Myocyte (in vitro differentiated cells): ENCODE measurements at places on chromosomes 11 and 22. TPM values are rescaled to one million over a fixed set of nuclear protein-coding genes. Genes with fewer than 3 reads are reported as not detected.

Gene SYCE3
- total RNA-seq: not detected in 2 replicates

Gene SELENOH
- 162 and 192 TPM in 2 replicates for total RNA-seq

Gene PAX6
- 0.05 and 1.3 TPM in 2 replicates for total RNA-seq

Gene CSNK2A3
- total RNA-seq: 2.1 and 2.9 TPM in 2 replicates

Gene OR6T1
- not detected in 2 replicates for total RNA-seq

Gene PARVG
- total RNA-seq: 0.05 TPM in 1 of 2 replicates, not detected in the other

Gene CTSW
- total RNA-seq: not detected in 2 replicates

- DNase-seq: no peak
Observed at GRCh38 chr11:62344210-62344609, 7.0 kb downstream of the ASRGL1 start.

DNA sequence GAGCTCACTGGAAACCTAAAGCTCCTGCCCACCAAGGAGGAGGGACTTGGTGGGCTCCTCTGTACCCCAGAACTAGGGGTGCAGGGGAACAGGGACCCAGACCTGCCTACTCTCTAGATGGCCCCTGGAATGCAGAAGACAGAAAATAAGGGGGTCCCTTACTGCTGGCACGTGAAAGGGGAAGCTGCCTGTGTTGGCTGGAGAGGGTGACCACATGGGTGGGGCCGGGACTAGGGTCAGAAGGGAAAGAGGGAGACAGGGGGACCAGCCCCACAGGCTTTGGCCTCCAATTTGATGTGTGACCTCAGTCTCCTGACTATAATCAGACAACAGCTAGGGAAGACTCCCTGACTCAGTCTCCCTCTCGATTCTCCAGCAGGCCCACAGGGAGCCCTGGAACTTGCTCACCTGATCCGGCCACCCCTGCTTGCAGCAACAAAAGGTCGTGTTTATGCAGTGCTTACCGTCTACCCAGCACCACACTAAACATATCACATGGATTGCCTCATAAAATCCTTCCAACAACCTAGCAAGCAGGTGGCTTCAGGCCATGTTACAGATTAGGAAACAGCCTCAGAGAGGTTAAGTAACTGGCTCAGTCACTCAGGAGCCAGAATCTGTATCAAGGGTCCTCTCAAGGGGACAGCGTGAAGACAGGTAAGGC lies 10.2 kb downstream of the ARAP1 start:
- DNase-seq: no peak

DNA sequence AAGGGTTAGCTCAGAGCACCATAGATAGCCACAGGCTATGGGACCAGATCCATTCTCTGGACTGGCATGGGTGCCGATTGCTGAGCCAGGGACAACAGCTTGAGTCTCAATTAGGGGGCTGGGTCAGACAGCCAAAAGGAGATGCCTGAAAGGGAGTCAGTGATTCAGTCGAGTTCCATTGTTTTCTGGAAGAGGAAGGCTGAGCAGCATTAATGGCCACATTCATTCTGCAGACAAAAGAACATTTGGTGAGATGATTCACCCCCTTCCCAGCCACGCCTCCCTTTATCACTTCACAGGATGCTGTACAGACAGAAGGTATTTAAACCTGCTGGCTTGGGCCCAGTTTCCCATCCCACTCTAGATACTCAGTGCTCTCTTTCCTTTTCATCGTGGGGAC lies 131.9 kb downstream of the ADAMTS15 start:
- DNase-seq: peak; percentile 55

- no peak for DNase-seq
Observed at GRCh38 chr11:18778468-18778867, 13.1 kb downstream of the PTPN5 start.

GRCh38 chr11:126636911-126637794 lies 281.7 kb downstream of the ST3GAL4 start:
- DNase-seq: peak; percentile 11

DNA sequence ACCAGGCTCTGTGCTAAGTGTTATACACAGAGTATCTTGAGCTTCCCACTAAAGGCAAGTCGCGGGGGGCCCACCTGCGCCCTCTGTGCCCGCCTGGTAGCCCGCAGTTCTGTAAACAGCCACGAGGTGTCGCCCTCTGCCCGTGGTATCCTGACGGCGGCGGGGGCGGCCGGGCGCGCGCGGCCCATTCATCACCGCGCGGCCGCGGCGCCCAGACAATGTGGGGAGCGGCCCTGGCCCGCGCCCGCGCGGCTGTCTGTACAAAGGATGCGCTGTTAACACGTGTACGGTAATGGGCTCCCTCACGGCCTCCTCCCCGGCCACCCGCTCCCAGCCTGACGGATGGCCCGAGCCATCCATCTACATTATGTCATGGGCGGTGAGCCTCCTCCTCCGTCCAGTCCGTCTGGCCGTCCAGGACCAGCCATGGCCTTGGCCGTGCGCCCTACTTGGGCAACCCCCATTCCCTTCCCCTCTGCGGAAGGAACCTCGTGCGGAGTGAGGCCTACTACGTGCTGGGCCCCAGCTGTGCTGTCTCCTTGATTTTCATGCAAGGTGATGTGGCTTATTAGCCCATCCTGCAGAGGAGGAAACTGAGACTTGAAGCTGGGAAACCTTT lies 99.4 kb downstream of the MIAT start:
- DNase-seq: peak; percentile 20

- DNase-seq: no peak
Observed at GRCh38 chr11:2647167-2647566, 52.6 kb downstream of the KCNQ1OT1 start.

GRCh38 chr11:34480314-34480713 lies 33.3 kb downstream of the ELF5 start:
- DNase-seq: peak; percentile 27

DNA sequence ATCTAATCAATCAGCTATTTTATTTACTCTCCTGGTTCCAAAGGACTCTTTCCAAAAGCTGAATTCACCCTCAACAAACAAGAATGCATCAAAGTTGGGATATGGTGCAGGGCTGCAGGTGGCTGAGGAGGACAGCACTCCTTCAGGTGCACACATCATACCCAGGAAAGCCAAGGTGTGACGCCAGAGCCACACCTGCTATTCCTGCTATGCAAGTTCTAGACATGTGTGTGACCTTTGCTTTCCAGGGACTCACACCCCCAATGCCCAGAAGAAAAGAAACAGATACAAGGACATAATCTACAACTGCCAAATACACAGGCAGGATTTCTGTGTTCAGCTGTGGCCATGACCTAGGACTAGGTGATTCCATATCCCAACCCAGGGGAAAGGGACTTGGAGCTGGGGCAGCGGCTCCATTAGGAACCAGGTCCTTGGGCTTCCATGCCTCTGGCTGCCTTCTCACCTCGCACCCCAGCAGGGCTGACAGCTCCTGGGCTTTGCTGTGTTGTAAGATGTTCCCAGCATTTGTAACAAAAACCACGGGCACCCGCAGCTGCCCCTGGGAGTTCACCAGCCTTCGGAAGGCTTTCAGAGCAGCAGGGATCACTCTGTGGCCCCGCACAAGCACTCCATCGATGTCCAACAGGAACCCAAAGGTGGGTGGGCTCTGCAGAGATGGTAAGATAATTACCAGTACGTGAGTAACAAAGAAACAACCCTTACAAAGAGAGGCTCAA lies 9.8 kb downstream of the HDHD5 start:
- peak; percentile 17 for DNase-seq

- DNase-seq: peak; percentile 79
Observed at GRCh38 chr22:23204541-23205157, 24.3 kb downstream of the BCR start.

- peak; percentile 40 for DNase-seq
Observed at GRCh38 chr22:21972293-21972779, 10.3 kb downstream of the TOP3B start.

GRCh38 chr11:1915795-1916131 lies 3.7 kb upstream of the TNNT3 start:
- no peak for DNase-seq

GRCh38 chr11:94853836-94854235 lies 85.7 kb downstream of the AMOTL1 start:
- DNase-seq: no peak

DNA sequence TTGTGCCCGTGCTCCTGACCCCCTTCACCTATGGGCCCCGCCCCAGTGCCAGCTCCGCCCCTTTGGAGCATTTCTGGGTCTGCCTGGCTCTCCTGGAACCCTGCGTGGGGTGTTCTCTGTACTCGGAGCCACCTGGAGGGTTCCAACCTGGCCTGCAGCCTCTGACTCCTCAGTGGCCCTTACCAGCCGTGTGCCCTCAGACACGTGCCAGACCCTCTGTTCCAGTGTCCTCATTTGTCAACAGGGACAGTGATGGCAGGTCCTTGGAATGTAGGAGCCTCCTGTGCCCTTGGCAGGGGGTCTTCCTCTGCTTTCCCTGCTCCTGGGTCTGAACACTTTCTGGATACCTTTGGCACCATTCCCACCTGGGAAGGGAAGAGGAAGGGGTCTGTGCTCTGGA lies 96.4 kb downstream of the CACNA1I start:
- no peak for DNase-seq

- no peak for DNase-seq
Observed at GRCh38 chr22:49717322-49717919, 110.3 kb downstream of the BRD1 start.

DNA sequence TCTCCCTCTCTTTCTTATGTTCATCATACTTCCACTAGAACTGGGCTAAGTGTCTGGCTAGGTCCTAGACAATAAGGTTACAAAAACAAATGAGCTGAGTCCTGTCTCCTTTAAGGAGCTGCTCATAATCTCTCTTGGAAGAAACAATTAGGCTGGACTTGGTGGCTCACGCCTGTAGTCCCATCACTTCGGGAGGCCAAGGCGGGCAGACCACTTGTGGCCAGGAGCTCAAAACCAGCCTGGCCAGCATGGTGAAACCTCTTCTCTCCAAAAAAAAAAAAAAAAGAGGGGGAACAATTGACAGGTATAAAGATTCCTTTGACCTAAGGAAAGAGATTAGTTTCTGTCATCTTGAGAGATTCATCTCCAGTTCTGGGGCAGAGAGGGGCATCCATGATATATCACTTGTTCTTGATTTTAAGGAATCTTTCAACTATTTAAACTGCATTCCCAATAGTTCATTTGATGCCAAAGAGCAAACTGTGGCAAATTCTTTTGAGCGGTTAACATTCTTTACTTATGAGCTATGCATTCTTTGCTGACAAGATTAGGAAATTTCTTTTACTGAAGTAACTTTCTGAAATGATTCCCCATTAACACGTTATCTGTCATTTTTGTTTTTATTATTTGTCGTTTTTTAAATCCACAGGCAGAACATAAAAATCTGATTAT lies 125.5 kb downstream of the C11orf87 start:
- DNase-seq: peak; percentile 71

DNA sequence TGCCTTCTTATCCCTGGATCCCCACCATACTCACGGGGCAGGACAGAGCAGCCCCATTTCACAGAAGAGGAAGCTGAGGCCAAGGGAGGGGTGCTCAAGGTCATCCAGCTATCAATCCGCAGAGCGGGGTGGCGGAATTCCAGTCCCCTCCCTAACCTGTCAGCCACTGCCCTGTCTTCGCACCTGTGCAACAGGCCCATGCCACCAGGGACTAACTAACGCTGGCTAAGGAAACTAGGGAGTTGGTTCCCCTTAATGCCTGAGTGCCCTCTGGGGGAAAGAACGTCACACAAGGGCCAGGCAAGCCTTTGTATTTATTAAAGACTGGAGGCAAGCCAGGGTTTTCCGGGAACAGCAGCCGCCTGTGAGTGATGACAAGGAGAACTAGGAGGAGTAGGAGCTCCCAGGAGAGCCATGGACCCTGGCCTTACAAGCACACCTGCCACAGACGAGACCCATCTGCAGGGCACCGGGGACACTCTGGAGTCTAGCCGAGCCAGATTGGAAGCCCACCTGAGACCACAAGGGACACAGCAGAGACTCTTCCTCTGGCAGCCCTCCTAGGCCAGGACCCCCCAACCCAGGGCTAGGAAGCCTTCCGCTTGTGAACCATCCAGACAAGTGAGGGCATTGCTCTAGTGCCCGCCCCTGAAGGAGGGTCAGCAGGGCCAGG lies 64.4 kb downstream of the MYH9 start:
- DNase-seq: peak; percentile 83

DNA sequence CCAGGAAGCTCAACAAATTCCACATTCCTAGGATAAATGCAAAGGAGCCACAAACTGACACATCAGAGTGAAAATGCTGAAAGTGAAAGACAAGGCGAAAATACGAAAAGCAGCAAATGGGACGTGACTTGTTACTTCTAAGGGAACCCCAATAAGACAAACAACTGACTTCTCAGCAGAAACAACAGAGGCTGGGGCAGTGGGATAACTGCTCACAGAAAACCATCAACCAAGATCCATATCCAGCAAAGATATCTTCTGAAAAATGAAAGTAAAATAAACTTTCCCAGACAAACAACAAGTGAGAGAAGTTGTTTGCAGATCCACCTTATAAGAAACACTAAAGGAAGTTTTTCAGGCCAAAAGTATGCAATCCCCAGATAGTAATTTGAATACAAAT lies 72.1 kb downstream of the DGCR2 start:
- no peak for DNase-seq

DNA sequence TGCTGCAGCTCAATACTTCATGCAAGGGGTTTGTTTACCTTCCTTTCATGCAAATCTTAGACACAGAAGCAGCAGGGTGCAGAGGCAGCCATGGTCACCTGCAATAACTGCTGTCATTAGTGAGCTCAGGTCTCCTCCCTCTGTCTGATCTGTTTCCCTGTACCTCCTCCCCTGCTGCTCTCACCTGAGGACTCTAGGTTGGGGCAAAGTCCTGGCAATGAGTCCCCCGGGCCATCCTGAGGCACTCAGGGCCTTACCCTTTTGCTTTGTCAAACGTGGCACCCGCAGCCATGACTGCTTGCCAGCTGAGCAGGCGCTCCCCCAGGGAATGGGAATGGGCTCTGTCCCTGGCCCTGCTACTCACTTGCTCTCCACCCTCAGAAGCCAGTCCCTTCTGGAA lies 3.9 kb downstream of the LRRC10B start:
- DNase-seq: no peak

DNA sequence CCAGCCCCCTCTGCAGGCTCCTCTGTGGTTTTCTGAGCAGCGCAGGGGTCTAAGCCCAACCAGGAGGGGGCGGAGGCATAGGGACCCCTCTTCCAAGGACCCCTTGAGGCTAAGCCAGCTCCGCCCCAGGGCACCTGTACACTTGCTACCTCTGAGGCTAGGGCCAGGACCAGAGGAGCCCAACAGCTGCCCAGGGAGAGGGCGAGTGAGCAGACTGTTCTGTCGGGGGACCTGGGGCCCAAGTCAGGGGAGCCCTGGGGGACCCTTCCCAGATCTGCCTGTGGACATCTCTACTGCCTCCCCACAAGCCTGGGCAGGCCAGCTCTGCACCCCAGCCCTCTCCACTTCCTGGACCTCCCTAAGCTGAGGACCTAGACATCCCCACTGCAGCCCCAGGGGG lies 1.8 kb downstream of the B4GALNT4 start:
- no peak for DNase-seq

- no peak for DNase-seq
Observed at GRCh38 chr11:128297091-128297651, 290.2 kb downstream of the ETS1 start.

DNA sequence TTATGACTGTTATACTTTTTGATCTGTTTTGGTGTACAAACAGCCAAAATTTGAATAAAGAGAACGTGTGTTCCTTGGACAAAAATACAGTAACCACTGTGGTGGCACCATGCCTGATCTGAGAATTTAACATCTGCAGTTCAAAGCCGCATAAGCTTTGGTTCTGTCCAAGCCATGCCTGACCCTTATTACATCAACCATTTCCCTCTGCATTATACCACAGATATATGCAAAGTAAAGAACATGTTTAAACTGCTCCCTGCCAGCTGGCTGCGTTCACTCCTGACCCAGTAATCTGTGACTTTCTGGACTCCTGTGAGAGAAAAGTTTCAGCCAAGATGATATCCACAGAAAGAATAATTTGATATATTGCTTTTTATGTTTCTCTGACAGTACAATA lies 890.5 kb upstream of the ANO3 start:
- DNase-seq: no peak

- DNase-seq: peak; percentile 79
Observed at GRCh38 chr11:118488480-118489109, 38.7 kb upstream of the TTC36 start.
